ENCODE measurements at places on chromosomes 1 and 21. TPM values are rescaled to one million over a fixed set of nuclear protein-coding genes. Genes with fewer than 3 reads are reported as not detected.

LCE3E gene
- total RNA-seq, result not detected

OR2L13 gene
- total RNA-seq, result not detected

USH2A gene
- total RNA-seq, result not detected

TMEM269 gene
- under 0.01 TPM for total RNA-seq

PER3 gene
- total RNA-seq, result 2.1 TPM

NT5C1A gene
- total RNA-seq, result not detected

F3 gene
- total RNA-seq, result 2.0 TPM

IL24 gene
- not detected for total RNA-seq

CLCNKA gene
- total RNA-seq, result not detected

FCRL1 gene
- total RNA-seq, result not detected

ENAH gene
- 15.3 TPM for total RNA-seq

KRTAP10-10 gene
- total RNA-seq, result not detected

PKP1 gene
- total RNA-seq, result under 0.01 TPM

STUM gene
- total RNA-seq, result 0.25 TPM

TRIM67 gene
- total RNA-seq, result not detected

CLK2 gene
- 23.4 TPM for total RNA-seq

EPB41 gene
- total RNA-seq, result 16.0 TPM

BEND5 gene
- 2.3 TPM for total RNA-seq

AADACL4 gene
- total RNA-seq, result not detected

KRTAP21-2 gene
- total RNA-seq, result not detected

MIXL1 gene
- 0.13 TPM for total RNA-seq

FAM72D gene
- total RNA-seq, result 0.89 TPM

KCNK2 gene
- total RNA-seq, result 0.26 TPM

TNFRSF1B gene
- total RNA-seq, result 14.8 TPM

PPIAL4G gene
- not detected for total RNA-seq

FALEC gene
- not detected for total RNA-seq

LYPD8 gene
- total RNA-seq, result not detected

SLC44A3 gene
- 4.7 TPM for total RNA-seq

RNF223 gene
- total RNA-seq, result not detected

LDLRAD1 gene
- total RNA-seq, result not detected

TMEM52 gene
- 0.13 TPM for total RNA-seq

FCRLB gene
- 0.38 TPM for total RNA-seq

C1orf141 gene
- not detected for total RNA-seq

COPA gene
- 248 TPM for total RNA-seq

FLVCR1 gene
- total RNA-seq, result 6.9 TPM

TEX38 gene
- not detected for total RNA-seq

HENMT1 gene
- 2.4 TPM for total RNA-seq

SLC45A3 gene
- total RNA-seq, result 53.0 TPM

MYBPHL gene
- not detected for total RNA-seq

FHAD1 gene
- total RNA-seq, result under 0.01 TPM

PLCH2 gene
- total RNA-seq, result under 0.01 TPM

MEX3A gene
- total RNA-seq, result 3.6 TPM

INSRR gene
- total RNA-seq, result not detected

EBNA1BP2 gene
- 68.4 TPM for total RNA-seq

ACBD6 gene
- total RNA-seq, result 53.6 TPM

C4BPA gene
- total RNA-seq, result not detected

NOS1AP gene
- 0.13 TPM for total RNA-seq

ITLN1 gene
- not detected for total RNA-seq

CACHD1 gene
- total RNA-seq, result 2.8 TPM

HSD3B2 gene
- not detected for total RNA-seq

SPATA46 gene
- total RNA-seq, result not detected

DNAI4 gene
- total RNA-seq, result 1.9 TPM

OPTC gene
- total RNA-seq, result not detected

DIO1 gene
- not detected for total RNA-seq

PLA2G2D gene
- not detected for total RNA-seq

FPGT gene
- total RNA-seq, result 10.7 TPM

BATF3 gene
- total RNA-seq, result 1.4 TPM
